Keratinocyte (primary cell): ENCODE measurements at places on chromosomes 12 and 14. TPM values are rescaled to one million over a fixed set of nuclear protein-coding genes. Genes with fewer than 3 reads are reported as not detected.

Gene C12orf54
- 3.3 to 5.3 TPM (median 4.3 TPM) in 3 replicates for polyA plus RNA-seq

Gene VDR
- 29.0 to 94.7 TPM (median 43.3 TPM) in 3 replicates for polyA plus RNA-seq

Gene GARIN6
- polyA plus RNA-seq = not detected in 3 replicates

- DNase-seq = no peak
- H3K27ac ChIP-seq = no peak overlapping the region
- no peaks in the 10 kb centered on the region for H3K36me3 ChIP-seq
- H3K4me1 ChIP-seq = no peaks in the 10 kb centered on the region
- no peaks in the 10 kb centered on the region for H3K27me3 ChIP-seq
- H3K4me3 ChIP-seq = no peak overlapping the region
Observed at GRCh38 chr14:31510222-31510621, 22.4 kb upstream of the GPR33 start.

GRCh38 chr14:50410071-50410470, 13.4 kb upstream of the CDKL1 start:
- H3K4me1 ChIP-seq = no peaks in the 10 kb centered on the region
- no peaks in the 10 kb centered on the region for H3K27me3 ChIP-seq
- no peak overlapping the region for H3K27ac ChIP-seq
- no peak for DNase-seq

Gene HHIPL1
- polyA plus RNA-seq = 0.08 to 0.17 TPM (median 0.11 TPM) in 3 replicates
